ENCODE measurements at places on chromosomes 1 and 21.

DNA sequence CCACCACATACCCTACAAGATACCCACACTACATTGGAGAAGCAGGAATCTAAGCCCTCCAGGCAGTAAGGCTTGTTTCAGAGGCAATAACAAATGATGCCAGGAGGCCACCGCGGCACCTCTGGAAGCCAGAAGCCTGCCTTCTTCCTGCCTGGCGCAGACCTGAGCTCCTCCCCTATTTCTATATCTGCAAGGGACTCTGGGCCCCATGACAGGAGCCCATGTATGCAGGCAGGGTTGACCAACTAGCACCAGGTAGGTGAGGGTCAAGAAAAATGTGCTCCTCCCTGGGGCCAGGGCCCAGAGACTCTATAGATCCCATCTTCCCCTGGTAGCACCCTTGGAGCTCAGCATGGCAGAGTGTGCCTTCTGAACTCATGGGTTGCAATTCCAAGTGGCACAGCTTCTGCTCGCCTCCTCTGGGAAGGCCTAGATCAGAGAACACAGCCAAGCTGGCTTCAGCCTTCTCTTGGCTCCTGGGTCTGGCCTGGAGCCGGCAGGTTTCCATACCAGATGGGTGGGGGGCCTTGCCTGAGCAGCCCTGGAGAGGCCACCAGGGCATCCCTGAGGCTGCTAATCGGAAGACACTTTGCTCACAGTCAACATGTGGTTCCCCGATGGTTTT lies 85.1 kb downstream of the STUM start:
- DNase-seq = no peak

DNA sequence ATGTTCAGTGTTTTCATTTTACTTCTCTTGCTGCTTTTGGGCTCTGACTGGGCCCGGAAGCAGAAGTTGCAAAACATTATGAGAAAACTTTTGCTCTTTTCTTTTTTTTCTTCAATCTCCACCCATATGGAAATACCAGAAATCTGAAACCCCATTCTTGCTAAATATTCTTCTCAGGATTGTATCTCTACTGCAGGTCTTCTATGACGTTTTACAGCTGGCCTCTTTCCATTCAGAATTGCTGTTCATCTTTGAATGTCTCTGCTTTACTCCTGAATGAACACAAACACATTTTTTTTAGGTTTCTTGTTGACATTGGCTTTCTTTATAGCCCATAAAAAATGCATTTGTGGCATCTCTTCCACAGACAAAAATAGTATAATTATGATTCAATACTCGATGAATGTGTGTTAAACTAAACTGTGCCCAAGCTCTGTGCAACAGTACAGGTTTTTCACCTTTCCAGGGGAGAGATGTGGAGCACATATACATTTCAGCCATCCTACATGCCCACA lies 18.8 kb downstream of the PTPRC start:
- DNase-seq = peak; percentile 99

- peak; percentile 70 for DNase-seq
Measured at GRCh38 chr21:27677546-27677945, 710.7 kb upstream of the ADAMTS5 start.

DNA sequence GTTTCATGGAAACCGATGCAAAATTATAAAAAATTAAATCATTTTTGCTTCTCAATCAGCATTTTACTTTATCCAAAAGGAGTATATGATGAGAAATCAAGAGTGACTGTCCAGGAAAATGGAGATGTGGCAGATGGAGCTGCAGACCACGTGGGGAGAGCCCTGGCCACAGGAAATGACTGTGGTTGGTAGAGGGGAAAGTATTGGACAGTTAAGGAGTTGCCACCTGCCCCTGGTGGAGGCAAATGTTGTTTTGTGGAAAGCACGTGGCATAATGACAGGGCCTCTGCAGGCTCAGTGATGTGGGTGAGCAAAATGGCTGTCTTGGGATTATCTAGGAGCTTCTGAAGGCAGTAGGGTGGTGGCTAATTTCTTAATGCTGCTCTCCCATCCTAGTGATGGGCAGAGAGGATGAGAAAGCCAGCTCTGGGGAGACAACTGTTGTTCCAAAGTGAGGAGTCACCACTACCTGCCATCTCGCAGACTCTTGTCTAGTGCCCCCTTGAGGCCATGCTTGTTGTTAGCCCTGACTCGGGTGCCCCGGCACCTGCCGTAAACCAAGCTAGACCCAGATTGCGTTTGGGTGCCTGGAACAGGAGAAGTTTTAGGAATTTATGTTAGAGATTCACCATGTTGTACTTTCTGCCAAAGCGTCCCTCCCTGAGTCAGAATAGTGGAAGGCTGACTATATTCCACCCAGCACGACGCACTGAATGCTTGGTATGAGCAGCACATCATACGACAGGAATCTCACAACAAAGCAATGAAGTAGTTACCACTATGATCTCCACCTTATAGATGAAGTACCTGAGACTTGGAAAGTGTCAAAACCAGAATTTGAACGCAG lies 144.0 kb downstream of the ROR1 start:
- no peak for DNase-seq

GRCh38 chr1:119582801-119583200 lies 65.3 kb downstream of the ZNF697 start:
- peak; percentile 63 for DNase-seq

DNA sequence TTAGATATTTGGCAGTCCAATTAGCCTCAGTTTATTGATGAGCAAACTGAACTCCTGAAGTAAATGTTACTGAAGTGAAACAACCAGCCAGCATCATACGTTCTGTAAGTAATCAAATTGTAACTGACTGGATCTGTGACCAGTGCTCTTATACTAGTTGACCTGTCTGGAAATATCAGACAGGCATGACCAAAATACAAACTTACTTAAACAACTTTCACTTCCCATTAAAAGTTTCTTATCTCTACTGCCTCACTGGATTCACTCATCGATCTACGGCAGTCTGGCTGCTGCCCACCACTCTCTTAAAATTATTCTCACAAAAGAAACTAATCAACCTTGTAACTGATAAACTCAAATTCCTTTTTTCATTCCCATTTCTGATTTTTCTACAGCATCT lies 56.4 kb downstream of the WDR3 start:
- DNase-seq = no peak

DNA sequence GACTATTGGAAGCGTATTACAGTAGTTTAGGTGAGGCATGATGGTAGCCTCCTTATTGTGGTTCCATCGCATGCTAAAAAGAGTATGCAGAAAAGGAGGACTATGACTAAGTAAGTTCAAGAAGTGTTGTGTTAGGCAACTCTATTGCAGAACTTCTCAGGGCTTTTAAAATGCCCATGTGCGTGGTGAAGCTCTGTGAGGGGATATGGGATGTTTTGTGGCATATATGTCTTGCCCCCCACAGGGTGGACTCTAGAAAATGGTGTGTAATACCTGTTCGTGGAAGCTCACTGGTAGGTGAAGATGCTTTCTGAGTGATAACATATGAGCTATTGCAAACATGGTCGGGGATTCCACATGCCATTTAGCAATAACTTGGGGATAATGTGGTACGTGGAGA lies 31.7 kb downstream of the MAN1A2 start:
- DNase-seq = no peak

GRCh38 chr1:244414543-244414942 lies 37.2 kb downstream of the ADSS2 start:
- DNase-seq = peak; percentile 25

DNA sequence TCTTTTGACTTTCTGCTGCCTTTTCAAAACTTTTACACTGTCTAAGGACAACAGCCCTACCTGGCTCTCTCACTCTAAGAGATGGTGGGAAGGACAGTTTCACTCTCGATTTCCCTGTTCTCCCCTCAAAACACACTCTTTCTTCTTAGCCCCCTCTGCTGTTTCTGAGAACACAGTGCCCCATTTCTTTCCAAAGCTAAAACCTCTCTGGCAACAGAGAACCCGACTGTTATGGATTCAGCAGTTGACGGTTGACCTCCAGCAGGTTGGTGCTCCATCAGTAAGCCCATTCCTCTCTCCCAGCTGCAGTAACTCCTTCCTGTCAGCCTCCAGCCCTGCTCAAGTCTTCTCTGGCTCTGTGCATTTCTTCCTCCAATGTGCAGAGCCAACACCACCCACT lies 88.2 kb upstream of the ABCD3 start:
- DNase-seq = peak; percentile 58

DNA sequence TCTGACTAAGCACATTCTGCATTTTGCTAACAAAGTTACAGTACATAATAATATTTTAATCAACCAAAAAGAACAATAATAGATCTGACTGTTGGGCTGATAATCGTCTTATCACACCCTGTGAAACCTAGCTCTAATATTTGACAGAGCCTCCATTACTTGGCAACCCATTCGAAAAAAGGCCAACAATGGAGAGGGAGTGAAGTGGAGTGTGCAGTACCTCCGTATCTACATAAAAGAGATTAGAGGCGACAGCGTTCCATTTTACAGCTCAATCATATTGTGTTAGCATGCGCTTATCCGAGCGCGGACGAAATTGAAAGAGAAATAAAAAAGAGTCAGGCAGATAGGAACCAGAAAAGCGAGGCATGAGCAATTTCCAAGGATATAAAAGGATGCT lies 137.3 kb upstream of the USH2A start:
- DNase-seq = no peak

GRCh38 chr1:246008363-246008831 lies 498.7 kb downstream of the SMYD3 start:
- no peak for DNase-seq

DNA sequence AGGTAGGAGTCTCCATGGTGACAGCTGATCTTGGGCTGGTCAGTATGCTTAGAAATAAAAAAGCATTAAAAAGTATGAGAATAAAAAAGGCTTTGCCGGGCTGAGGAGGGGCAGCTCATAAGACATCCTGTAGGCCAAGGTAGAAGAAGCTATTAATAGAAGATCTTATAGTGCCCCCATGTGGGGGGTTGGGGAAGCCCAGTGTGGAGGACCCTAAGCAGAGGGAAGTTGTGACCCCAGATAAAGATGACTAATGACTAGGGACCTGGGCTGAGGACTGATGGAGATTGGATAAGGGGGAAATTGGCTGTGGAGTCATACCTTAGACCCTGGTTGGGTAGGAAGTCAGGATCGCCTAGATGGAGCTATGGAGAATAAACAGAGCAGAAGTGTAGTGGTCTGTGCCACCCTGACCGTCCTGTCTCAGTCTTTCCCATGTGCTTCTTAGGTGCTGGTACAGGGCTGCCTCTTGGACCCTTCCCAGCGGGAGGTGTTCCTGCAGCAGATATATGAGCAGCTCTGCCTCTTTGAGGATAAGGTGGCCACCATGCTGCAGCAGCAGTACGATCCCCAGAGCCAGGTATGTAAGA lies 25.0 kb downstream of the SZT2 start:
- DNase-seq = peak; percentile 56

GRCh38 chr1:230808281-230808872 lies 59.9 kb downstream of the C1orf198 start:
- DNase-seq = peak; percentile 74

GRCh38 chr1:198495631-198496030 lies 44.8 kb downstream of the ATP6V1G3 start:
- peak; percentile 31 for DNase-seq

DNA sequence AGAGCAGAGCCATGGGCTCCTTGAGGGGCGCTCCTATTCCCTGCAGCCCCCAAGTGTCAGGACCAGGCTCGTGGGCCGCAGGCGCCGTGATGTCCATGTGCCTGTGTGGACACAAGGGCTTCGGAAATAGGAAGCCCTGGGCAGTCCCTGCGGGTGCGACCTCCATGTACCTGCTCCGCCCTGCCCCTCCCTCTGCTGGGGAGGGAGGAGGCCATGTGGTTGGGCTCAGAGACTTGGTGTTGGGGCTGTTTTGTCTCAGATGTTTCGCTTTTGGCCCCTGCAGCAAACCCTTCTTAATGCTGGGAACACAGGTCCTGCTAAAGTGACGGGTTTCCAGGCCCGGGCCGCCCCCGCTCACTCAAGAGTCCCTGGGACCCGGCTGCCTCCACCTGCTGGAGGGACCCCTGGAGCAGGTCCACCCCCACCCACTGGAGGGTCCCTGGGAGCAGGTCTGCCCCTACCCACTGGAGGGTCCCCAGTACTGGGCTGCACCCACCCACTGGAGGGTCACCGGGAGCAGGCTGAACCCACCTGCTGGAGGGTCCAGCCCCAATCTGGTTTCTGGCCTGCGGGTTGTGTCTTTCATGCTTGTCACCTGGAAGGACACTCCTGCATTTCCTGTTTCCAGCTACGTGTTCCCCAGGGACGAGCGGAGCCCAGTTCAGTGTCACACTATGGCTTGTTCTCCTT lies 156.5 kb downstream of the PEX14 start:
- DNase-seq = no peak

DNA sequence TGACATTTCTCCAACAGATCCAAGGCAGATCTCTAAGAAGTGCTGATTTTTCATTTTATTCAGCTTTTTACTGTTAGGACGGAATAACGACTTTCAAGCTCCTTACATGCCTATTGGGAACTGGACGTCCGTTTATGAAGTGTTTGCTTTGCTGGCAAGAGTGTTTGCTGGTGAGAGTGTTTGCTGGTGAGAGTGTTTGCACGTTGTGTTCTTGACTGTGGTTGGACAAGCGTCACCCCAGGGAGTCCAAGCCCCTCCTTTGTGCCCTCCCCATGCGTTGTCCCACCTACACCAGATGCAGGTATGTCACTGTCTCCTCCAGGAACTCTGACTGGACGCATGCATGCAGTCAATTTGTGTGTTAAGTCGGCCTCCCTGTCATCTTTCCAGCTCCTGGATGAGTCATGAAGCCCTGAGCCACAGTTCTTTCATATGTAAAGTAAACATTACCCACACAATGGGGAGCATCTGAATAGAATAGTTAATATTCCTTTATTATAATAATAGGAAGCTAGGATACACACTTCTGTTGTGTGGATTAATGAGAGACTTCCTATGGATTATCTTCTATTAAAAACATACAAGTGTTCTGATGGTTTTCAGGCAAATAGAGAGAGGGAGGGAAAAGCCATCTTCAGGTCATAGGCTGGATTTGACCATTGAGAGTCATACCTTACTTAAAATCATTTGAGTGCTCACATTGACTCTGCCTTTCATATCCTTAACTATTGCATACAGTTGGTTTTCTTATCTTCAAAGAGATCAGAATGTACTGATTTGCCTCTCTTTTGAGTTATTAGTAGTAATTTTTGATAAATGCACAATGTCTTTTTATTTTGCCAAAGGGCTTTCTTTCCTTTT lies 119.2 kb downstream of the GALNT2 start:
- DNase-seq = peak; percentile 76

DNA sequence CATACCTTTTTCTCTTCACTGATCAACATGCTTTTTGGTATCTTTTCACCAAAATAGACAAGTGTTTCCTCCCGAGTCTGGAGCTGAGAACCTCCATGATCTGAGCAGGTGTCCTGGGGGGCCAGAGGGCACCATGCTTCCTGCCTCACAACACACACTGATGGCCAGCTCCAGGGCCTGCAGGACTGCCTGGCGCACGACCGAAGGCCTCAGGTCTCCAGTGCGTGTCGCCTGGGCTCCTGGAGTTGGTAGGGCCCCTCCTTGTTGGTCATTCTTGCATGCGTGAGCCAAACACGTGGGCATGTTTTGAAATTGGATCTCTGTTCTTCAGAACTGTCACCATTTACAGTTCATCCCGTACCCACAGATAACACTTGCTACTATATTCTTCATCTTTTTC lies 64.4 kb downstream of the SLC37A1 start:
- no peak for DNase-seq

- peak; percentile 83 for DNase-seq
Measured at GRCh38 chr1:181101581-181102226, 13.2 kb downstream of the IER5 start.

Data from fibroblast of skin of scalp (primary cell).